Stimulated activated CD4-positive, alpha-beta T cell treated with anti-CD3 and anti-CD28 coated beads, Interleukin-15, amount 100 ng/mL, for 1 hour (primary cell): ENCODE measurements at places on chromosomes 6 and 20.

- no peak for DNase-seq
These were observed 7.1 kb downstream of the MOCS1 start for GRCh38 chr6:39927159-39927558.

GRCh38 chr6:144365271-144365670 is 80.1 kb downstream of the UTRN start:
- no peak for DNase-seq

GRCh38 chr20:19376451-19377229 is 164.2 kb downstream of the SLC24A3 start:
- no peak for DNase-seq

DNA sequence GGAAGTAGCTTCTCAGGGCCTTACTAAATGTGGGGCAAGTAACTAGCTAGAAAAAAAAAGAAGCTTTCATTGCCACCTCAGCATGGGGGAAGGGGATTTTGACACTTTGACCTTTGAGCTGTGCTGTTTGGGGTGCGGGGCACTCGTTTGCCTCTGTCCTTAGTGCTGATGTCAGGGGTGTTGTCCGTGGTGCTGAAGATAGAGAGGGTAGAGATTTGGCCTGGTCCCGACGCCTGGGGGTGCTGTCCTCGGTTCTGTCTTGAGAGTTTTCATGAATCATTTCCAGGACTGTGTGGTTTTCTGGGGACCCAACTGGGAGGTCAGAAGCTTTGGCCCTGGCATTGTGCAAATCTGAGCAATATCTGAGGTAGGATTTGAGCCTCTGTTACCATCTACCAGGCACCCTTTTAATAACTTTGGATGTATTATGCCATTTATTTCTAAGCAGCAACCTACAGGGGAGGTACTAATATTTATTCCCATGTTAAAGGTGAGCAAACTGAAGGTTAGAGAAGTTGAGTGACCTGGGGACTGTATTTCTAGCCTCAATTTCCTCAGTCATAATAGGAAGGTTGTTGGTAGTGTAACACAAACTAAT is 78.0 kb downstream of the DLGAP4 start:
- no peak for DNase-seq

DNA sequence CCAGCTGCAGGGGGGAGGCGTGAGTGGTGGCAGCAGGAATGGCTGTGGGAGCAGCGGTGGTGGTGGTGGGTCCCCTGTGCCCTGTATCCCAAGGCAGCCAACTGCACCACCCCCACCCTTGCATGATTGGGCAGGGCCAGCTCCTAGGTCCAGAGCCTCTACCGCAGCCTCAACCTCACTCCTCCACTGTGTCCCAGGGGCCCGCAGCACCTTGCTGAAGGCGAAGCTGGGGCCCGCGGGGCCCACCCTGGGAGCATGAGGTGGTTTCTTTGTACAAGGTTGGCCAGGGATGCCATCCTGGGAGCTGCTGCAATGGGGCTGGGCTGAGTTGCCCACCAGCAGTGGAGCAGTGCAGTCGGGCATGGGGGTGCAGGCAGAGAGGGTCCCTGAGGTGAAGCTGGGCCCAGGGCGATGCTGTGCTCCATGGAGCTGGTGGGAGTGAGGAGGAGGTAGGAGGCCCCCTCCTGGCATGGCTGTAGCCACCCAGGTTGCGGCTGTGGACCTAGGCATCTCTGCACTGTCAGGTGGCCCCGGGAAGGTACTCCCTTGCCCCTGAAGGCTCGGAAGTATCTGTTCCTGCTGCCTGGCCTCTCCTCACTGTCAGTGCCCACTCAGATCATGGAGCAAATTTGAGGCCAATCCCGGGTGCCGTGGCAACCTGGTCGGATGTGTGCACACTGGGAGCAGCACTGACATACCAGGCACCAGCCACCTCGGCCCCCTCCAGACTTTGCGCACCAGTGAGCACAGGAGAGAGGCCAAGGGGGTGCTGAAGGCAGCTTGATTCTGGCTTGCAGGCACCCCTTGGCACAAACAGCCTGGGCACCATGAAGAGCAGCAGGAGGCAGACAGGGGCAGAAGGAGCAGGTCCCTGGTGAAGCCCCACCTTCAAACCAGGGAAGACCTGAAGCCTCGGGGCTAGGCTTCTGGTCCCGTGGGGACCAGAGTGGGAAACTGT is 60.2 kb upstream of the L3MBTL3 start:
- DNase-seq = no peak

DNA sequence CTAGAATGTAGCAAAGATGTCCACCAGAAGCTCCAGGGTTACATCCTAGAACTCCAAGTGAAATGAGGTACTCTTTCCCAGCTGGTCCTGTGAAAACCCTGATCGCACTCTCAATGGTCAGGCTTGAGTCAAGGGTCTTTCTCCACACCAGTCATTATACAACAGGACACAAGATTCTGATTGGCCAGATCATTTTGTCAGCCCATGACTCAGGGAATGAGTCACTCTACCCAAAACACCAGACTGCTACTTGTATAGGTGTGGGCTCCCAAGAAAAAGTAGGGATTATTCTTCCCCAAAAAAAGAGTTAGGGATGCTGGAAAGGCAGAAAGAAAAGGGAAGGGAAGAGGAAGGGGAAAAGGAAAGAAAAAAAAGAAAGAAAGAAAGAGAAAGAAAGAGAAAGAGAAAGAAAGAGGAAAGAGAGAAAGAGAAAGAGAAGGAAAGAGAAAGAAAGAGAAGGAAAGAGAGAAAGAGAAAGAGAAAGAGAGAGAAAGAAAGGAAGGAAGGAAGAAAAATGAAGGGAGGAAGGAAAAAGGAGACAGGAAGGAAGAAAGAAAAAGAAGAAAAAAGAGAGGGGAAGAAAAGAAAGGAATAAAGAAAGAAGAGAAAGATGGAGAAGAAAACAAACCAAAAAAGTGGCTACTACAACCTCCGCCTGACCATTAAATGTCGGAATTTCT is 30.5 kb downstream of the ANKEF1 start:
- no peak for DNase-seq

DNA sequence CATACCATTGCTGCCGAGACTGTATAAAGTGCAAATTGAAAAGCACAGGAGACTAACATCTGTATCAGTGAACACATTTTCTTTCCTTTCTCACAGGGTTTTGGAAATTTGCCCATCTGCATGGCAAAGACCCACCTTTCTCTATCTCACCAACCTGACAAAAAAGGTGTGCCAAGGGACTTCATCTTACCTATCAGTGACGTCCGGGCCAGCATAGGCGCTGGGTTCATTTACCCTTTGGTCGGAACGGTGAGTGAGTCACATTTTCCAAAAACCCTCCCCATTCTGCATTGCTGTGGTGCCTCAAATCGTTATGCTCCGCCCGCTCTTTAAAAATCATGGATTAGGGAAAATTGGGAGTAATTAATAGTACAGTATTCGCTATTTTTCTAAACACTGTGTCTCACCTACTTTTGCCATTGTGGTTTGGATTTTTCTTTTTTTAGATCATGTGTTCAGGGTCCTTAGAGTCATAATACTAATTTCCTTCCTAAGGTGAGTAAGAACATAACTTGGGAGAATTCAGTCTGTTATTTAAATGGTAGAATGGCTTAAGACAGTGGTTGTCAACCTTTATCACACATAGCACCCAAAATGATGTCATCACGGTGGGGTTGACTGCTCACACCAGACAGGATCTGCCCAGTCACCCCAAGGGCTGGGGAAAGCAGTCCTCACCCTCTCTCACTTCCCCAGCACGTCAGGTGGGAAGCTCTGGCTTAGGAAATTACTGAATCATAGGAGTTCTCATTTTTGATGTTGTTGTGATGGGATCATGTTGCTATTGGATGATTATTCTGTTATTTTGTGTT is 171.6 kb downstream of the MTHFD1L start:
- no peak for DNase-seq

DNA sequence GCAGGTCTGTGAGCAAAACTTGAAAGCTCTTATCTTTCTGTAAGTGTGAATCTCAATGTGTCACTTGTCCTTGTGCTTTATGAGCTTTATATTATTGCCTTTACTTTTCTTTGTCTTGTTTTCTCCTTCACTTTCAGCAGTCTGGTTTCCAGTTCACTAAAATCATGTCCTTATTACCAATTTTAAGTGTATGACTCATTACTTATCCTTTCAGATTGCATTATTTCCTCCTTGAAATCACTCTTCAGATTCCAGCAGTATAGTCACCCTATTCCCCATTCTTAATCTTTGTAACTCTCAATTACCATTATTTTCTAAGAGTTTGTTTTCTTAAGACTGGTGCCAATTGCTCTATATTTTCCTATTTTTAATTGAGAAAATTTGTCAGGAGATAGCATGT is 117.4 kb upstream of the GRIK2 start:
- DNase-seq = no peak

- no peak for DNase-seq
These were observed 328.5 kb downstream of the EPM2A start for GRCh38 chr6:145406783-145407182.

DNA sequence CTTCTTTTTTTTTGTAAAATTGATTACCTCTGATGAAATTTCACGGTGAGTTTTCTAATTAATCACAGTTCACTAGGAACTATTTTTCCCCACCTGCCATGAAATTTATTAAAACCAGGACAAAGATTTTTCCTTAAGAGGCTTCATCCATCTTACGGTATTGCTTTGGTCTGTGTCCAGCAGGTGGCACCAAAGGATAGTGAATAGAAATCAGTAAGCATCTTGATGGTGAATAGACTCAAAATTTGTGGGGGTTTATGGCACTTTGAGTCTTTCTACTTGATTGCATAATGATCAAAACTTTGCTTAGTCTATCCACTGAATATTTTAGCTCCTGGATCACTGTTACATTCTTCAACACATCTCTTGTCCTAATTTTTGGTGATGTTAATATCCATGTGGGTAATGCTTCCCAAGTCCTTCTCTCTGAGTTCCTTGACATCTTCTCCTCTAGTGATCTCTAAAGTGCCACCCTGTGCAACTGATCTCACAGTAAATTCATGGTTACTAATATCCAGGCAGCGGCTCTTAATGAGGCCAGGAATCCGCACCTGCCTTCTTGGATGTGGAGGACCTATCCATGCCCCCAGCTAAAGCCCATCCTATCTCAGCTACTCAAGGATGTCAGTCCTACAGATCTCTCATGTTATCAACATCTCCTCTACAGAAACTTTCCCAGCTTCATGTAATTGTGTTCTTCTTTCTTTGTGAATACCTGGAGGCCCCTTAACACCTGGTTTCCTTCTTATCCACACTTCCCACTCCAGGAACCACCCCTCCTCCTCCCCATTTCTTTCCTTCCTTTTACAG is 54.5 kb downstream of the STMND1 start:
- peak; percentile 20 for DNase-seq

- DNase-seq = no peak
These were observed 2.2 kb downstream of the HSPA1B start for GRCh38 chr6:31829633-31830283.

GRCh38 chr6:83057705-83058321 is 7.8 kb downstream of the UBE3D start:
- no peak for DNase-seq

DNA sequence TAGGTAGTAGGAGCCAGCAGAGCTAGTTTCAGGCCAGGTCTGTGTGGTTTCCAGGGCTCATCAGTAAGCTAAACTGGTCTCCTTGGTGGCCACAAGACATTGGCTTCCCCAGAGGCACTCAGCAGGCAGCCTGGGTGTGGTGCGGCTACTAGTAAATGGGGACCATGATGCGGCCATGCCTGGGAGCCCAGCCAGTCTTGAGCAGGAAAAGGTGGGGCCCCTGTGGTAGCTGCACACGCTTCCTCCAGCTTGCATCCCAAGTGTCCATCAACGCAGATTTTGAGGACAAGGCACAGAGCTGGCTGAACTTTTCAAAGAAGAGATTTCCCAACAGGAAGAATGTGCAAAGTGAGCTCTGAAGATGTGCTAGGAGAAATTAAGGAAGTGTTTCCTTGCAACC is 107.4 kb upstream of the NAA20 start:
- DNase-seq = no peak

DNA sequence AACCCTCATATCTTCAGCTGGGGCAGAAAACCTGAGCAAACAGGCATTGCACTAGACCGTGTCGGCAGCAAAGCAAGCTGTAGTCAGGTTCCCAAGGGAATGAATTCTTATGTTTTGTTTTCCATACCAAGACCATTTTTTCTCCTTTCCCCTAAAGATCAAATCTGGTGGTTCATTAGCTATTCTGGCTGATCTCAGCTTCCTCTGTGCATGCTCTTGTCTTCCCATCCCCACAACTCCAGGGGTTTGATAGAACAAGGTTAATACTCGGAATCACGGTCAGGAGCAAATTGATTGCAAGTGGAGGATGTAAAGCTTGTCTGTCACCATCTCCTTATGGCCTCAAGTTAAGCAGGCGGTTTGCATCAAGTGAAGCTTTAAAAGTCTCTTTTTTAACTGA is 778.8 kb downstream of the KIF16B start:
- DNase-seq = no peak

DNA sequence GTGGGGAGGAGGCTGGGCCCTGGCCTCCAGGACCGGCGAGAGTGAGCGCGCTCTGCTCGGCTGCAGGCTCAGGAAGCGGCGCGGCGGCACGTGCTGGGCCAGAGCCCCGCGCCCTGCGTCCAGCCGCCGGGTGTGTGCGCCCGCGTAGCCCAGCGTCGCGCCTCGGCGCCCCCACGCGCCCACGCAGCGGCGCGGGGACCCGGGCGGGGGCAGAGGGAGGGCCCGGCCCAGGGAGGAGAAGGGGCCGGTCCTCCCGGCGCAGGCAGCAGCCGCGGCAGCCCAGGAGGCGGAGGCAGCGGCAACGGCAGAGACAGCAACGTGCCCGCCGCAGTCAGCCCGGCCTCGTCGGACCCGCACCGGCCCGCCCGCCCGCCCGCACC is at the start of gene EYA2:
Gene EYA2 (plus strand): TSS at position 265 of the 380 bp plus-strand sequence. CDS start 95,168 bp downstream, outside the sequence.
- no peak for DNase-seq

DNA sequence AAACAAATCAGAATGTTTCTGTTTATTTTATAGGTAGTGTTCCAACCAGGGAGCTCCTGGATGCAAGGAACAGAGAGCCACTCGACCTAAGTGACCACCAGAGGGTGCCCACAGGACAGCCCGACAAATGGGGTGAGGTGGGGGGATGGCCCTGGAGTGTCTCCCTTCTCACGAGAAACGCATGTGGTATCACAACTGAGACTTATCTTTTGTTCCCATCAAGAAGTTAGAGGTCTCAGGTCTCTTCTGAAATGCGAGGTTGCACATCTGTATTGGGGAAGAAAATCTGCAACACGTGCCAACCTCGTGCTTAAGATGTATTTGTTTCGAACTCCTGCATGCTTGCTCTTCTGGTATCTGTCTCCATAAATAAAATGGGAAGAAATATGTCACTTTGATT is 104.0 kb downstream of the ISM1 start:
- no peak for DNase-seq

GRCh38 chr20:1491860-1492642 is 831 bp upstream of the SIRPB2 start:
- no peak for DNase-seq

DNA sequence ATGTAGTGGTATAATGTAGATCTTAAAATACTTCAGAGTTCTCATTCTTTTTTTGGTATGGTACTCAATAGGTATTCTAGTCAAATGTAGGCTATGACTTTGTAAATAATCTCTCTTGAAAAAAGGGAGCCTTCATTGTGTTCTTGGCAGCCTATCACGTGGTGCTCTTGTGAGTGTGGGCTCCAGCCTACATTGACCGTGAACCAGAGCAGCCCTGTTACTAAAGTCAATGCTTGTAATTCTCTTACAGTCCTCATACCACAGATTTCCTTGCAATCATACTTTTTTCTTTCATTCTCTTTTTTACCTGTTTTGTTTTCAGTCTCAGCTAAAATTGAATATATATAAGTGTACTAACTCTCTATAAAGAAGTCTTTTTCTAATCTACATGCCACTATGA is 31.1 kb downstream of the ARID1B start:
- no peak for DNase-seq

- no peak for DNase-seq
These were observed 132.4 kb upstream of the SYNDIG1 start for GRCh38 chr20:24337069-24337468.
